ENCODE measurements at places on chromosomes 13 and 19.
A peak's percentile ranks its signal among the peaks of the same experiment; 100 is the strongest.

- no peak for DNase-seq
Observed at GRCh38 chr19:48645620-48646000, 377 bp downstream of the CA11 start.

GRCh38 chr19:1852581-1853128 lies 4.4 kb upstream of the REXO1 start:
- no peak for DNase-seq

GRCh38 chr19:48556163-48556562 lies 4.2 kb downstream of the SULT2B1 start:
- no peak for DNase-seq

DNA sequence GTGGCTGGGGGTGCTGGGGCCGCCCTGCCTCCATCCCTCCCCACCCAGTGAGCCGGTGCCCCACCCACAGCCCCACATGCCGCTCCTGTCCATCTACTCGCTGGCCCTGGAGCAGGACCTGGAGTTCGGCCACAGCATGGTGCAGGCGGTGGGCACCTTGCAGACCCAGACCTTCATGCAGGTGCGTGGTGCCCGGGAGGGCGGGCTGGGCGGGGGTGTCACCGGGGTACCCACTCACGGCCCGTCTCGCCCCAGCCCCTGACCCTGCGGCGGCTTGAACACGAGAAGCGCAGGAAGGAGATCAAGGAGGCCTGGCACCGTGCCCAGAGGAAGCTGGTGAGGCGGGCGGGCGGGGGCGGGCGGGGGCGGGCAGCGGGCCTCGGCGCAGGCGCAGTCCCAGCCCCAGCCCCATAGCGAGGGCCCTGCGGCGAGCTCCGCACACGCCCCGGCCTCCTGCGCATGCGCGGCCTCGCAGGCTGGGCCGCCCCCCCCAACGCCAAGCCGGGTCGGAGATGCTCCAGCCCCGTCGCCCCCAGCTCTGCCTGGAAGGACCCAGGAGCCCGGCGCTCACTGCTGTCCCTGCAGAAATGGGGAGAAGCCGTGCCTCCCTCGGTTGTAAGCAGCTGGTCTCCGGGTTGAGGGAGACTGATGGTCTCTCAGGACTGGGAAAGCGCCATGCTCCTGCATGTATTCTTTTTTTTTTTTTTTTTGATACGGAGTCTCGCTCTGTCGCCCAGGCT lies 7.7 kb downstream of the ARHGAP45 start:
- DNase-seq = peak; percentile 73

- peak; percentile 3 for DNase-seq
Observed at GRCh38 chr13:52010890-52011631, at the start of gene ATP7B. ATP7B (minus strand) TSS chr13:52011450; CDS start chr13:52011337, 113 bp downstream.

- DNase-seq = peak; percentile 33
Observed at GRCh38 chr19:51417107-51417809, at the start of gene SIGLEC10. SIGLEC10 (minus strand) TSS chr19:51417642; CDS start chr19:51417581, 61 bp downstream.

GRCh38 chr19:40228346-40228745 lies 1.9 kb upstream of the CCNP start:
- DNase-seq = no peak

GRCh38 chr13:46593398-46593797 lies 40.4 kb downstream of the LRCH1 start:
- DNase-seq = peak; percentile 50

DNA sequence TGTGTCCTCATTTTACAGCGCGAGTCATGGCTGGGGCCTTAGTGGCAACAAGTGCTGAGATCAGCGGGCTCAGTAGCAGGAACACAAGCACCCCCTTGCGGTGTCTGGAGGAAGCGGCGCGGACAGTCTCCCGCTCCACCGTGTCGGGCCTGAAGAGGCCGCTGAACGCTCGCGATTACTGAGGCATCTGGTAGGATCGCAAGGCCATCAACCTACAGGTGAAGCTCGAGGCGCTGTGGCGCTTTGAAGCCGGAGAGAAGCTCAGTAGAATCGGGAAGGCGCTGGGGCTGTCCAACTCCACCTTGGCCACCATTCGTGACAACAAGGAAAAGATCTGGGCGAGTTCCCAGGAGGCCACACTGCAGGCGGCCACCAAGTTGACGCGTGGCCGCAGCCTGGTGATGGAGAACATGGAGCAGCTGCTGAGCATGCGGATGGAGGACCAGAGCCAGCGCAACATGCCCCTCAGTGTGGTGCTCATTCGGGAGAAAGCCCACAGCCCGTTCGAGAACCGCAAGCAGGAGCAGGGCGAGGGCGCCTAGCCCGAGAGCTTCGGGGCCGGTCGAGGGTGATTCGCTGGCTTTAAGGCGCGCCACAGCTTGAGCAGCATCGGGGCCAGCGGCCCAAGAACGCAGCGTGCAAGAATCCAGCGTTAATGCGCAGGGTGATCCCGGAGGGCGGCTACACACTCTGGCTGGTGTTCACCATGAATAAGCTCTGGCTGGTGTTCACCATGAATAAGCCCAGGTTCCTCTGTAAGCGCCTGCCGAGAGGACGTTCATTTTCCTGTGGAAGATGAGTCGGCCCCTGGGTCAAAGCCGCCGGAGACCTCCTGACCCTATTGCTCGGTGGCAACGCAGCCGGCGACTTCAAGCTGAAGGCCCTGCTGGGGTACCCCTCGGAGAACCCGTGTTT lies 8.3 kb upstream of the MZF1 start:
- DNase-seq = peak; percentile 96

DNA sequence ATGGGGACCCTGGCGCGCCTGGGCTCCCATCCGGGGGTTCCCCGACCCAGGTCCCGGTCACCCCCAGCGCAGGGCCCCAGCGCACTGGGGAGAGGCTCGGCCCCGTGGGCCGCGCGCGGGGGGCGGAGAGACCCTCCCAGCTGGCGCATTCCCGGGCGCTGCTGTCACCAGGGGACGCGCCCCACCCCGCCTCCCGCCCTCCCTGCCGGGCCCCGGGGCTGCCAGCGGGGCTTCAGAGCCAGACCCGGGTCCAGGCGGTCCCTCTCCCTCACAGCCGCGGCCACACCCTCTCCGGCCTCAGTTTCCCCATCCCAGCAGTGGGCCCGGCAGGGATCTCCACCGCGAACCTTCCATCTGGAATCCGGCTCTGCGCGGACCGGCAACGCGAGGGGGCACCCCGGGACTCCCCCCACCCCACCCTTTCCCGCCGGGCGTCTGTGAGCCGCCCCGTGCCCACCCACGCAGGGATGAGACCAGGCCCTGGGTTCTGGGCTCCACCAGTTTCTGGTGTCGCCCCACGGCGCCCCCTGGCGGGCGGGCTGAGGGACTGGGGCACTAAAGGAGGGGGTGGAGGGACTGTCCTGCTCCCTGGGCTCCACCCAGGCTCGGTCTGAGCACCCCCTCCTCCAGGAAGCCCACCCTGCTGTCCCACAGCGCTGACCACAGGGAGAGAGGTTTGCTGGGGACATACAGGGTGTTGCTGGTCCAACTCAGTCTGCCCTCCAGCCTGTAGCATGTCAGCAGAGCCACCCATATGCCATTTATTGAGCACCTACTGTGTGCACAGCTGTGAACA lies 878 bp upstream of the ADAMTSL5 start:
- DNase-seq = peak; percentile 66

DNA sequence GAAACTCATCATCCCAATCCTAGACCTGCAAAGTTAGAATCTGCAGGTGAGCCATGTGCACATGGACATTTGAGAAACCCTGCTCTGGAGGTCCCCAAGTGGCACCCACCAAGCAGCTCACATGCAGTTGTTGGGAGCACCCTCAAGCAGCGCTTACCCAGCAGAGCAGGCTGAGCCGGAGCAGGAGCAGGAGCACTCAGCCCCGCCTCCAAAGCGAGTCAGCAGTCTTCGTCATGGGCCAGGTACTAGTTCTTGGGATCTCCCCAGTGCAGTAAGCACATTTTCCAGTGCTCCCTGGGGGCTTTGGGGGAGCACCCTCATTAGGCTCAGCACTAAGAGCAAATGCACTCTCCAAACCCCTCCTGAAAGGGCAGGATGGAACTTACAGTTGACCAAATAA lies 572.7 kb downstream of the IRS2 start:
- DNase-seq = no peak

GRCh38 chr19:9584073-9584833 lies at the start of gene ZNF121:
ZNF121 (minus strand) TSS chr19:9584504; CDS start chr19:9568097, 16,407 bp downstream.
- peak; percentile 76 for DNase-seq

- no peak for DNase-seq
Observed at GRCh38 chr19:49951806-49952478, 9.0 kb downstream of the SIGLEC11 start.

GRCh38 chr19:1752757-1753728 lies at the start of gene ONECUT3:
ONECUT3 (plus strand) TSS chr19:1753506; CDS start chr19:1753663, 157 bp downstream.
- DNase-seq = no peak

DNA sequence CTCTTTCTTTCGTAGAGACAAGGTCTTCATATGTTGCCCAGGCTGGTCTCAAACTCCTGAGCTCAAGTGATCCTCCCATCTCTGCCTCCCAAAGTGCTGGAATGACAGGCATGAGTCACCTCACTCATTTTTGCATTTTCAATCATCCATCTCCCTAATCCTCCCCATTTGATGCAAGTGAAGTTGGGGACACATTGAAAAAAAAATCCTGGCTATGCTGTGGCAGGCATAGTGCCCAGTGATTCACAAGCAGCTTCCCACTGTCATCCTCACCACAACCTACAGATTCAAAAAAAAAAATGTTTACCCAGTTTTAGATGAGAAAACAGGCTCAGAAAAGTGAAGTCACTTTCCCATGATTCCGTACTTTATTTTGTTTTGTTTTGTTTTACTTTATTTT lies 44.7 kb upstream of the USP29 start:
- no peak for DNase-seq

DNA sequence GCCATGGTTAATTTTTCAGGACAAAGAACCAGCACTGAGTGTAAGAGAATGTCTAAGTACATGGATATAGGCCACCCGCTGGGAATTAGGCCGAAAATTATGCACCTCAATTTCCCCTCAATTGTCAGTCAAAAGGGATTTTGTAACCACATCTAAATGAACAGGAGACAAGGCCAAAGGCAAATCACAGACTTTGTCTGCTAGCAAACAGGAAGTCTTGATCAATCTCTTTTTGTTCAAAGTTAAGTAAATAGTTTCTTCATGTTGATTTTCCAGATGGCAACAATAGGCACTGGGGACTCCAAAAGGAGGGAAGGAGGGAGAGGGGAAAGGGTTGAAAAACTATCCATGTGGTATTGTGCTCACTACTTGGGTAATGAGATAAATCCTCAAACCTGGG lies 276.0 kb downstream of the COG6 start:
- DNase-seq = no peak

- no peak for DNase-seq
Observed at GRCh38 chr13:19606152-19606551, 27.3 kb upstream of the MPHOSPH8 start.

DNA sequence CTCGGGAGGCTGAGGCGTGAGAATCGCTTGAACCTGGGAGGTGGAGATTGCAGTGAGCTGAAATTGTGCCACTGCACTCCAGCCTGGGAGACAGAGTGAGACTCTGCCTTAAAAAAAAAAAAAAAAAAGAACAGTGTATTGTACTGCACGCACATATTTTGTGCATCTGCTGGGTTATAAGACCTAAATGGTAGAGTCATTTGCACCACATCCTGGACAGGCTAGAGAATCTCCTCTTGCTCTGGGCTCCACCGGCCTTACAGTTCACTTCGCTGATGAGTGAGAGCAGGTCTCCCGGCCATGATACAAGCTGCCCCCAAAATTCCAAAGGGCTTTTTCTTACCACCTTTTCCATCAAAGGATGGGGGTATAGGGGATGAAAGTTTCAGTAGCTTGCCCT lies 7.2 kb upstream of the SAE1 start:
- DNase-seq = no peak

- DNase-seq = no peak
Observed at GRCh38 chr13:87129602-87130300, 541.4 kb upstream of the SLITRK5 start.

- DNase-seq = no peak
Observed at GRCh38 chr19:14383661-14384555, 2.7 kb downstream of the ADGRE5 start.

DNA sequence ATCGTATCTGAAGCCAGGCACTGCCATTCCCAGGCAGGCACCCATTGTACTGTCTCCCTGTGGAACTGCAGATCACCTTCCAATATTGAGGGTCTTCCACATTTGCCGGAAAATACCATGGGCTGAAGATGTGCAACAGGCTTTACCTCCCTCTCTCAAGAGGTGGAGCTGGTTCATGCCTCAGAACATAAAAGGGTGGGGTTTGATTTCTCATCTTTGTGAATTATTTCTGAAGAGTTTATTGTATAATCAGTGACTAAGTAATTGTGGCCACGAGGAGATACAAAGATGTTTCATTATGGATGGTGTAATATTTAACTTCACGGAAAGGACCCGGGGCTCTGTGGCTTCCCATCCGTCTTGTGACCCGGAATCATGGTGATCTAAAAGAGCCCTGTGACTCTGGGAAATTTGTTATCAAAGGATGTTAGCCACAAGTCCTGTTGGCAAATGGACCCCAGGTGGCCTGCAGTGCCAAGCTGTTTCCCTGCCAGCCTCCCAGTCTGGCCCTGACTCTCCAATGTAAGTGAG lies 230.5 kb downstream of the LACC1 start:
- DNase-seq = no peak

GRCh38 chr13:59601993-59602392 lies 561.7 kb downstream of the DIAPH3 start:
- no peak for DNase-seq

DNA sequence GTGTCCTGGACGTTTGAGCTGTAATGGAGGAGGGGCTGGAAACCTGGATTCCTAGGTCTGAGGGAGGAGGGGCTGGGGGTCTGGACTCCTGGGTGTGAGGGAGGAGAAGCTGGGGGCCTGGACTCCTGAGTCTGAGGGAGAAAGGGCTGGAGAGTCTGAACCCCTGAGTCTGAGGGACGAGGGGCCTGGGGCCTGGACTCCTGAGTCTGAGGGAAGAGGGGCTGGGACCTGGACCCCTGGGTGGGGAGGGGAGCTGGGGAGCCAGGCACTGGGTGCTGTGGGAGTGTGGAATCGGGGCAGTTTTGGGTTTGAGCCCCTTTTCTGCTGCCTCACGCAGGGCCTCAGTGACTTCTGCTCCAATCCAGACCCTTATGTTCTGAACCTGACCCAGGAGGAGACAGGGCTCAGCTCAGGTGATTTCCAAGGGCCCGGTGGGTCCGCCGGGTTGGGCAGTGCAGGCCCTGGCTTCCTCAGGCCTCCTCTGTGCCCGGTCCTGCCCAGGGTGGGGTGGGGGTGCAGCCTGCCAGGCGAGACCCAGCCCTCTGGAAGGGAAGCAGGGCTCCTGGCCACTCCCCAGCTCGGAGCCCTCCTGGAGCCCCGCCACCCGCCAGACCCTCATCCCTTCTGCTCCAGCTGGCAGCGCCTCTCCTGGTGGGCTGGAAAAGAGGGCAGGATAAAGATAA lies 14.4 kb downstream of the TTYH1 start:
- no peak for DNase-seq

DNA sequence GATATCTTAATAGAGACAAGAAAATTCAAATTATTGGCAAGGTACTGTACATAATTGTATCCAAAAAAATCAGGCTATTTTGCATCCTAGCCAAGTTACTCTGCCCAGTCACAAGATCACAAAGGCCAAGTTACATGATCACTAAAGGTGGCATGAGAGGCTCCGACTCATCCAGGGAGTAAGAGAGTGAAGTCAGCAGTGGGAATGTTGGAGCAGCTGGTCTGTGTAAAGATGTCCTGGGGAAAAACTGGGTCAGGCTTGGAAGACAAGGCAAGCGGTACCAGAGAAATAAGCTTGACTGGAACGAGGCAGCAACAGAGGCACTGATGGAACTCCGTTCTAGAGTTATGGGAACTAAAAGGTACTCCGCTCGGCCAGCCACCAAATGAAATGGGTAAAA lies 50.2 kb upstream of the PSG2 start:
- no peak for DNase-seq

Data from stimulated activated CD4-positive, alpha-beta T cell treated with anti-CD3 and anti-CD28 coated beads, Interleukin-12 subunit alpha, Interleukin-12 subunit beta, amount 100 ng/mL, for 48 hours (primary cell).